Hippocampal formation (tissue), 2 donors: ENCODE measurements at places on chromosomes 7 and 10.

DNA sequence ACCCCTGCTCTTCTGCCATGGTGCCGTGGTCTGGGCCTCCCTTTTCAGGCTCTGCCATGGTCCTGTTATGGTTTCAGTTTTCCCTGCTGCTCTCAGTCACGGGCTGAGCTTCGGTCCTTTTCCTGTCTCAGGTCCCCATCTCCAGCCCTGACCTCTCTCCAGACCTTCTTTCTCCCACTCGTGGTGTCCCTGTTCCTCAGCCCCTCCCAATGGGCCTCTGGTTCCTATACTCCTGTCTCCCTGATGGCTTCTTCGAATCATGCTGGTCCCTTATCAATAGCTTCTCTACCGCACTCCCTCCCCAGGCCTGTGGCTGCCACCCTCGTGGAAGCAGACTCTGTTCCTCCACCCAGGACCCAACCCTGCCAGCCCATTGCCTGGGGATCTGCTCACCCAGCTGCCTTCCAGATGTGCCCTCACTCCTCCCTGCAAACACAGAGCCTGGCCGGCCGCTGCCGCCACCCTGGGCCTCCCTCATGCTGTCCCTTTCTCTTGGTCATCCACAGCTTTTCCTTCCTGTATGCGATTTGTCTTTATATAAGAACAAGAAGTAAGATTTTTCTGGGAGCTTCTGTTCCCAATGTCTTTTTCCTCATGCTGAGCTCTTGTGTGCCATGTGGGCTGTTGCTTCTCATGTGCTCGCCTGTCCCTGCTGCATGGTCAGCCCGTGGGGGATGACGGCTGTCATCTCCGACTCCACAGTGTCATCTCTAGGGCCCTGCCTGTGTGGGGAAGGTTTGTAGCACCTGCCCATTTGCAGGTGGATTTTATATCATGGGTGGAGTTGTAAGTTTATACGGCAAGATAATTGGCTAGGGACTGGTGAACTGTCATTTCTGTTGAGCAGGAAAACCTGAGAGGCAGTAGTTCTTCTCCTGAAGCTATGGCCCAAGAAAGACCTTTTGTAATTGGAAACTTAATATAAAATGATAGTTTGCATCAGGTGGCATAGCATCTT, 126.7 kb downstream of the NT5C2 start:
- no peak for DNase-seq

GRCh38 chr7:54538122-54538521, 4.1 kb upstream of the VSTM2A start:
- no peak for DNase-seq

DNA sequence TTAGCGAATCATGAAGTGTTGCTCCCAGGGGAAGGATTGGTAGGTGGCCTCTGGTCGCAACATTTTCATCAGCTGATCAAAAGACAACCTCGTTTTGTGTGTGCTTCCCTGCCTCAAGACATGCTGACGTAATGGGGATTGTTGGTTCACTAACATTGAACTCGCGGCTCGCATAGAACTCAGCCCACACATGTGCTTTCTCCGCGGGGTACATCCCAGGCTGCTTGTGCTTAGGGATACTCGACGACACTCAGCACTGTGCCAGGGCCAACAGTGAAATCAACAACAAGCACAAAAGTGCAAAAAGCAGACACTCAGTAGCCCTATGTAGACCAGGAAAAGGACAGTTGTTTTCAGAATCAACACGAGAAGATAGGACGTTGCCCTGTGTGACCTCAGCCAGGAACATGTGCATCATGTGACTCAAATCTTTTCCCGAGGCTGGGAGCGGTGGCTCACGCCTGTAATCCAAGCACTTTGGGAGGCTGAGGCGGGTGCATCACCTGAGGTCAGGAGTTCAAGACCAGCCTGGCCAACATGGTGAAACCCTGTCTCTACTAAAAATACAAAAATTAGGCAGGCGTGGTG, 20.8 kb downstream of the WIPI2 start:
- DNase-seq = no peak

- no peak for DNase-seq
These were observed 744 bp upstream of the EBF3 start for GRCh38 chr10:129964611-129965424.

DNA sequence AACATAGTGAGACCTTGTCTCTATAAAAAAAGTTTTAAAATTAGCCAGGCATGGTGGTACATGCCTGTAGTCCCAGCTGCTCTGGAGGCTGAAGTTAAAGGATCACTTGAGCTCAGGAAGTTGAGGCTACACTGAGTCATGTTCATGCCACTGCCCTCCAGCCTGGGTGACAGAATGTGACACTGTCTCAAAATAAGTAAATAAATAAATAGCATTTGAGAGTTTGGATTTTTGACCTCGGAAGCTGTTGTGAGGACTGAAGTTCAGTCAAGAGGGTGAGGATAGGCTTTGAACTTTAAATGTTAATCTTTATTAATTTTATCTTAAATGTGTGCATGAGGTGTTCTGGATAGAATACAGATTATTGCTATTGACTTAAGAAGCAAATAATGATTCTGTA, 110.2 kb downstream of the GNAT3 start:
- DNase-seq = no peak

DNA sequence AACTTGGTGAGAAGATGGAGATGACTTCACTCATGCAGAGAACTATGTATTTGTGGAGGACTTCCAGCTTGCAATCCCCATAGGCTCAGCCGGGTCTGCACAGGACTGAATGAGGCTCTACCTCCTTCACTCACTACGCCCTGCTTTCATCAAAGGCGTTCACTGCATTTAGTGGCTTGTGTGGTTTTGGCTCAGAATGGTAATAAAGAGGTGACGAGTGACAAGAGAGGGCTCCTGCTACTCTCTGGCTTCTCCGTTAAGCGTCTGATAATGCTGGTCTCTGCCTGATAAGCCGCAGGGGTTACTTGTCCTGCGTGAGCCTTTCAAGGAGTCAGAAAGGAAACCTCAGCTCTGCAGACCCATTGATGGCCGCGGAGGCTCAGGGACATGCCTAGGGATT, 343.4 kb downstream of the PRPF18 start:
- DNase-seq = no peak

GRCh38 chr10:26914898-26915297, 54.1 kb upstream of the ABI1 start:
- DNase-seq = no peak

GRCh38 chr7:69722843-69723242, 124.6 kb downstream of the AUTS2 start:
- DNase-seq = no peak

GRCh38 chr10:119778776-119779445, 53.1 kb downstream of the INPP5F start:
- no peak for DNase-seq

DNA sequence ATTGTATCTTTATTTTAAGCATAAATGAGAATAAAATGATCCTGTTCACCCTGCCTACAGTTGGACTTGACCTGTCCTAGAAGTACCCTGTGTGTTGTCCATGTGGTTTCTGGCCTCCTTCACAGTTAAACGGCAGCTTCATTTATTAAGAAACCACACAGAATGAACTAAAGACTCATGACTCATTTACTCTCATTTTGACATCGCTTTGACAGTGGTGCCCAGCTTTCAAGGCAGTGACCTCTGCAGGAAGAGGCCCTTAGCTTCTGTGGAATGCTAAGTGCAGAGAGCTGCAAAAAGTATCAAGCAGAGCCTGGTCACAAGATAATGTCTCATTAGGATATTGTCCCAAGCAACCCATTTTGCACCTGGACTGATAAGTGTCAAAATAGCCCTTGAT, 93.4 kb downstream of the AVL9 start:
- DNase-seq = no peak

GRCh38 chr10:49115796-49116508, 630 bp upstream of the VSTM4 start:
- DNase-seq = no peak

- DNase-seq = no peak
These were observed 43.2 kb upstream of the USP6NL start for GRCh38 chr10:11654659-11655058.

DNA sequence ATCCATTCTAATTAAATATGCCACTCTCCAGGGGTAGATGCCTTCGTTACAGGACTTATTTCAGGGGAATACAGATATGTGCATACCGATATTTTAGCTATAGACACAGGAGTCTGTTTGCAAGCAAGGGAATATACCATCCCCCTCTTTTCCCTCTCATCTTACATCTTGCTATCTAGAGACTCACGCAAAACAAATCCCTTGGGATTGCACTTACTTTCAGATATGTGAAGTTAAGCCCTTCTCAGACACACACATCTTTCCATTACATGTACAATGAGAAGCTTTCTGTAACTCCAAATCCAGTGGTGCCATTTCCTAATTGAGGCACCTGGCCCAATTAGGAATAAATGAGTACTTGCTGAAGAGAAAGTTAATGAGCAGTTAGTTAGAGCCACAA, 250.4 kb upstream of the FZD8 start:
- DNase-seq = no peak

- no peak for DNase-seq
These were observed 190.9 kb upstream of the LYZL2 start for GRCh38 chr10:30820261-30820991.

- DNase-seq = no peak
These were observed 23.4 kb downstream of the UROS start for GRCh38 chr10:125799451-125800182.

- no peak for DNase-seq
These were observed 1.3 kb upstream of the CLDN4 start for GRCh38 chr7:73829505-73829904.

GRCh38 chr10:49738616-49739360, 23.3 kb downstream of the OGDHL start:
- no peak for DNase-seq

DNA sequence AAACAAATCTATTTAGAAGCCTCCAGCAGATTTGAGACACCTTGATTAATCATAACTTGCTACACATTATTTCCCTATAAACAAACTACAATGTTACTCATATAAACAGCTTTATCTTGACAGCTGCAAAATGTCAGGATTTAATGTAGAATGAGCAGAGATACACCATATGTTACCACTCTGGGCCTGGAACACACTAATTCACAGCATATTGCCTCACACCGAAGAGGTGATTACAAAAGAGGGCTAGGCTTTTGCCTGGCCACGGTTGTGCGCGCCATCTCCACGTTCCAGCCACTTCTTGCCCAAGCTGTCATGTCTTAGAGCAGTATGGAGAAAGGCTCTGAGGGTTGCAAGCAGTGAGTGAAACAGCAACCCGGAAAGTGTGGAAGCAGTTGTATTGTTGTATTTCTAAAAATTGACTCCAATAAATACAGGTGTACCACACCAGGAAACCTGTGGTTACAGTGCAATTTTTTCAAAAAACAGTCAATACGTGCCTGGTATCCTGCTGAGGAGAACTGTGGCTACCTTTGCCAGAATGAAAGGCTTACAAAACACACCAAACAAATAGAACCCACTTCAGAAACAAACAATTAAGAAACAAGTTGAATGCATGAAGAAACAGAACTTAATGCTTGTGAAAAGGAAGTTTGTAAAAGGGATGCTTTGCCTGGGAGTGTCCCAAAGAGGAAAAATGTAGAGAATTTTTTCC, 498.1 kb downstream of the PLXNA4 start:
- DNase-seq = no peak

DNA sequence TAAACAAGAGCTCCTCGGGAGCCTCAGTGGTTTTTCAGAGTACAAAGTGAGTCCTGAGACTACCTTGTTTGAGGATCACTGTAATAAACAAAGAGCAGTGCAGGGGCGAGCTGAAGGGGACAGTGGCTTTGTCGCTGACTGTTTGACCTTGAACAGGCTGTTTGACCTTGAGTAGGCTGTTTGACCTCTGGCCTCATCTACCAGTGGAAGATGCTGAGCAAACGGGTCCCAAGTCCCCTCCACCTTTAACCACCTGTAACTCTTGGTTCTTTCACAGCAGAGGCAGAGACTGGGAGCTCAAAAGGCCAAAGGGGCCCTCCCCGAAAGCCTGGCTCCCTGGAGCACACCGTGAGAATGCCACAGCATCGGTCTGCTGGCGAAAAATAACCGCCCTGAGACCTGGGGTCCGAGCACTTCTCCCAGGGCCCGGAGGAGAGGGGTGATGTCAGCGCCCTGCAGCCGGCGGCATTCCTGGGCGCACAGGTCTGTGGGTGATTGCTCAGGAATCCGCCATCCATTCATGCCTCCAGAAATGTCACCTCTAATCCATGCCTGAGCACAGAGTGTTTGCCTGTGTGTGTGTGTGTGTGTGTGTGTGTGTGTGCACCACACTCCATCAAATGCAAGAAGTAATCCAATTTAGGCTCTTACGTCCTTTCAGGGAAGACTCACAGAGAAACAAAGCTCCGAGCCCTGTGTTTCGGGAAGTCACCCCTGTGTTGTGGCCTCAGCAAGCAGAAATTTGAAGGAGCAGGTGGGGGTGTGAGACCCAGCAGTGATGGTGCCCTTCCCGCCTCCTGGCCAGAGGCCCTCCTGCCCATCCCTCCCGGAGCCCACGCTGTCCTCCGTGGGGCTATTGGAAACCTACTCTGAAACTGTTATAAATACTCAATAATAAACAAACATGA, 66.5 kb downstream of the ASB13 start:
- no peak for DNase-seq

- no peak for DNase-seq
These were observed 164.0 kb downstream of the FANK1 start for GRCh38 chr10:126060261-126060931.

DNA sequence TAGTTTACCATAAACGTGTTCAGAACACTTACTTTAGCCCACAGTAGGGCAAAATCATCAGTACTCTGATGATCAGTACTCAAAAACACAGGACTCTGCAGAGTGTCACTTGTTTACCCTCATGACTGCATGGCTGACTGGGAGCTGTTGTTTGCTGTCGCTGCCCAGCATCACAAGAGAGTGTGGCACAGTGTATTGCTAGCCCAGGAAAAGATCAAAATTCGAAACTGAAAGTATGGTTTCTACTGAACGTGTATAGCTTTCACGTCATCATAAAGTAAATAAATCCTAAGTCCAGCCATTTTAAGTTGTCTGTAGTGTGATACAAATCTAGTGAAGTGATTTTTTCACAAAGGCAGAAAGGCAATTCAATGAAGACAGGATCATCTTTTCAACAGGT, 184.6 kb downstream of the RAMP3 start:
- DNase-seq = no peak

GRCh38 chr10:3090914-3091787, 23.8 kb downstream of the PFKP start:
- DNase-seq = peak; percentile 64

- no peak for DNase-seq
These were observed 93.1 kb upstream of the CXCL12 start for GRCh38 chr10:44478040-44478439.

DNA sequence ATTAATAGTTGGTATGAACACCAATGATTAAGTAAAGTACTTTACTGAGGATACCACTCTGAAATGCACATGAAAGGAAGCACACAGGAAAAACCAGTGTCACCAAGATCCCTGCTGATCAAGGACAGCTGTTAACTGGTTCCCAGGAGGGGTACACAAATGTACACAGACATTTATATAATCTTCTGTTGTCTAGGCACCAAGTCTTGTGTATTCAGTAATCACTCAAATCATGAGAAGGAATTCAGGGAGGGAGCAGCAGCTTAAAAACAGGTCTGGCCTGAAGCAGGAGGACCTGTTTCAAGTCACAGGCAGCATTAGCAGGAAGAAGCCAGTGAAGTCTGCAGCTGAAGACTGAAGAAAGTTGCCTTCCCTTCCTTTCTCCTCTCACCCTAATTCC, 18.7 kb downstream of the MPP7 start:
- DNase-seq = no peak
